K562 (cell line): ENCODE measurements at places on chromosomes 13 and 19. TPM values are rescaled to one million over a fixed set of nuclear protein-coding genes. Genes with fewer than 3 reads are reported as not detected.

- no peak for DNase-seq
Observed at GRCh38 chr13:35472323-35472881, 4.1 kb downstream of the MAB21L1 start.

GRCh38 chr13:29421118-29421517 is 174.4 kb downstream of the SLC7A1 start:
- no peak for DNase-seq

- no peak for DNase-seq
Observed at GRCh38 chr13:72246396-72246795, 379.4 kb upstream of the DACH1 start.

- peak; percentile 69 for DNase-seq
Observed at GRCh38 chr19:6694147-6694815, 24.3 kb upstream of the TNFSF14 start.

GRCh38 chr13:51499841-51500240 is 47.0 kb upstream of the INTS6 start:
- no peak for DNase-seq

GRCh38 chr13:99064624-99065234 is 86.9 kb upstream of the DOCK9 start:
- DNase-seq: no peak

DNA sequence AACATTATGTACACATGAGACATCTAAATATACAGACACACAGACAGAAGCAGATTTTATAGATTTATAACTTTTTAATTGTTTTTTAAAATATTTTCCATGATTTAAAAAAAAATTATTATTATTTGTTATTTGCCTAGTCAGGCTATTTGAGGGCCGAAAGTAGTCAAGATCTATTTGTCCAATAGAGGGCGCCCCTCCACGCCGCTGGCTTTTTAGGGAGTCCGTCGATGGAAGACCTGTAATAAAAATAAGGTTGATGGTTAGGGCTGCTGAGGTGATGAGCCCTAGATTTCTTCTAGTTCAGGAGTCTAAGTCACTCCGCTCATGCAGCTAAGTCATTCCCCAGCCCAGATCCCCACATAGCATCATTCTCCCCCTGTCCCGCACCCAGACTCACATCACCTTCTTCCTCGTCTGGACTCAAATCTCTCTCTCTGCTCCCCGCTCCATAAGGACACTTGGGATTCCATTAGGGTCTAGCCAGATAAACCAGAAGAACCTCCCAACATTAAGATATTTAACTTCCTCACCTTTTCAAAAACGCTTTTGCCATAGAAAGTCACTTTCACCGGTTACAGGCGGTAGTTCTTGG is 33.9 kb upstream of the CEACAM21 start:
- peak; percentile 76 for DNase-seq

DNA sequence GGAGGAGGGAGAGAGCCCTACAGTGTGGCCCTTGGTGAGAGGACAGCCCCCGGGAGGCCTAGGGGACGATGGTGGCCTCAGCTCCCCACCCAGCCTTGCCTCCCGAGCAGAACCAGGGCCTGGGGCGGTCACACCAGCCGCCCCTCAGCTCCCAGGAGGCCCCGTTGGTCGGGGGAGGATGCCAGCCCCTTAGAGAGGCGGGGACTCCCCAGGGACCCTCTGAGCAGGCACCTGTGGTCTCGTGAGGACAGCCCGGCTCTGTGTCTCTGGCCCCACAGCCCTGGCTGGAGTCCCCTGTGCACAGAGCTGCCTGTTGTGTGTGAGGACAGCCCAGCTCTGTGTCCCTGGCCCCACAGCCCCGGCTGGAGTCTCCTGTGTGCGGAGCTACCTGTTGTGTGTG is 158.8 kb downstream of the KDM4B start:
- no peak for DNase-seq

DNA sequence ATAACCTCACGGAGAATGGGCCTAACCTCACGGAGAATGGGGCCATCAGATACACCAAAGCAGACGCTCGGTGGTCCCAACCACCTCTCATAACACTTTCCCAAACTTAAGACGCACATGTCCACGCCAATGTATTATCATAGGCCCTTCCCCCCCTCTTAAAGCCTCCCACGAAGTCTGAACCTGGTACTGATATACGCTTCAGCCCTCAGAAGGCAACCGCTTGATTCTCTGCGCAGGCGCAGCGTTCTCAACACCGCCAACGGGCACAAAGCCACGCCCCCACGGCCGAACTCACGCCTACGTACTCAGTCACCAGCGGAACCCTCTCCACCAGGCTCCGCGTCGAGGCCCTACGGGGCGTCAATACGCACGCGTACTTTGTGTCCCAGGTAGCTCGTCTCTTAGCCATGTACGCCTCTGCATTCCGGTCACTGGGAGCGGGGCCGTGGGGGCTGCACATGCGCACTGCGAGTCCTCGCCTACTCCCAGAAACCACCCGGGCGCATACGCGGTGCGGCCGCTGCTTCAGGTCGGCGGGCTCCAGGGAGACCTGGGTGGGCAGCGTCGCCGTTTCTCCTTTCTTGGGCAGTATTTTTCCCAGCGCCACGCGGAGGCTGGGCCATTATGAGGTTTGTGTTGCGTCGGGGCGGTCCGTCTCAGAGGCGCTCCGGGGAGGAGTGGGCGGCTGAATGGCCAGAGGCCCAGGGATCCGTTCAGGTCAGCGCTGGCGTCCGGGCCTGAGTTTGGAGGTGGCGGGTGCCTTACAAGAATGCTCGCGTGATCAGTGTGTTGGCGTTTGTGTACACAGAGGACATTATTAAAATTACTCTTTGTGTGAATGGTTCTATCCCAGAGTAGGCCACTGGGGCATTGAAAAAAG is 25.3 kb downstream of the ZNF582 start:
- peak; percentile 96 for DNase-seq

- no peak for DNase-seq
Observed at GRCh38 chr13:113062691-113063090, 42.9 kb upstream of the F7 start.

DNA sequence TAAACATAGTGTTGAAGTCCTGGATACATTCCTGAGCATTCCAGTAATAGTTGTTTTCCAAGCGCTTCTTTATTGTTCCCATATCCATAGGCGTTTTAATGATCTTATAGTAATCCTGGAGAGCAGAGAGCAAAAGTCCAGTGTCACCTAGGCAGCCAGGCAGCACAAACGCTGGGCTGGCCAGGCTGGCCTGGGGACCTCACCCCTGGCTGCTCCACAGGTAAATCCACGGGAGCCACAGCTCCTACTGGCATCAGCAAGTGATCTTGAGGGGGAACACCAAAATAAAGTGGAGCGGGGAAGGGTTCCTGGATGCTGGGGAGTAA is 36.6 kb upstream of the EPHX3 start:
- no peak for DNase-seq

DNA sequence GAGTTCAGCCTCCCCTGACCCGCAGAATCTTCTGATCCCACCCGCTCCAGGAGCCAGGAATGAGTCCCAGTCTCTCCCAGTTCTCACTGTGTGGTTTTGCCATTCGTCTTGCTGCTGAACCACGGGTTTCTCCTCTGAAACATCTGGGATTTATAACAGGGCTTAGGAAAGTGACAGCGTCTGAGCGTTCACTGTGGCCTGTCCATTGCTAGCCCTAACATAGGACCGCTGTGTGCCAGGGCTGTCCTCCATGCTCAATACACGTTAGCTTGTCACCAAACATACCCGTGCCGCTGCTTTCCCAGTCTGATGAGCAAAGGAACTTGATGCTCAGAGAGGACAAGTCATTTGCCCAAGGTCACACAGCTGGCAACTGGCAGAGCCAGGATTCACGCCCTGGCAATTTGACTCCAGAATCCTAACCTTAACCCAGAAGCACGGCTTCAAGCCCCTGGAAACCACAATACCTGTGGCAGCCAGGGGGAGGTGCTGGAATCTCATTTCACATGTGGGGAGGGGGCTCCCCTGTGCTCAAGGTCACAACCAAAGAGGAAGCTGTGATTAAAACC is 1.1 kb upstream of the APOE start:
- peak; percentile 32 for DNase-seq

DNA sequence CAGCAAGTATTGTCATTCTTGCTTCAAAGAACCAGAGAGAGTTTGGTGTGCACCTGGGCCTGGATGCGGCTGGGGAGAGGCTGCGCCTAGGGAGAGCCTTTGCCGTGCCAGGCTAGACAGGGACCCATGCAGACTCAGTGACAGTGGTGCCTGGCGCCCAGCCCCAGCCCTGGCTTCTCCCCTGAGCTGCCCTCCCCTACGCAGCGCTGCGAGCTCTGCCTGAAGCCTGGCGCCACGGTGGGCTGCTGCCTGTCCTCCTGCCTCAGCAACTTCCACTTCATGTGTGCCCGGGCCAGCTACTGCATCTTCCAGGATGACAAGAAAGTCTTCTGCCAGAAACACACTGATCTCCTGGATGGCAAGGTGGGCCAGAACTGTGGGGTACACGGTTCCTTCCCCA is 12.0 kb downstream of the KMT2B start:
- DNase-seq: no peak

DNA sequence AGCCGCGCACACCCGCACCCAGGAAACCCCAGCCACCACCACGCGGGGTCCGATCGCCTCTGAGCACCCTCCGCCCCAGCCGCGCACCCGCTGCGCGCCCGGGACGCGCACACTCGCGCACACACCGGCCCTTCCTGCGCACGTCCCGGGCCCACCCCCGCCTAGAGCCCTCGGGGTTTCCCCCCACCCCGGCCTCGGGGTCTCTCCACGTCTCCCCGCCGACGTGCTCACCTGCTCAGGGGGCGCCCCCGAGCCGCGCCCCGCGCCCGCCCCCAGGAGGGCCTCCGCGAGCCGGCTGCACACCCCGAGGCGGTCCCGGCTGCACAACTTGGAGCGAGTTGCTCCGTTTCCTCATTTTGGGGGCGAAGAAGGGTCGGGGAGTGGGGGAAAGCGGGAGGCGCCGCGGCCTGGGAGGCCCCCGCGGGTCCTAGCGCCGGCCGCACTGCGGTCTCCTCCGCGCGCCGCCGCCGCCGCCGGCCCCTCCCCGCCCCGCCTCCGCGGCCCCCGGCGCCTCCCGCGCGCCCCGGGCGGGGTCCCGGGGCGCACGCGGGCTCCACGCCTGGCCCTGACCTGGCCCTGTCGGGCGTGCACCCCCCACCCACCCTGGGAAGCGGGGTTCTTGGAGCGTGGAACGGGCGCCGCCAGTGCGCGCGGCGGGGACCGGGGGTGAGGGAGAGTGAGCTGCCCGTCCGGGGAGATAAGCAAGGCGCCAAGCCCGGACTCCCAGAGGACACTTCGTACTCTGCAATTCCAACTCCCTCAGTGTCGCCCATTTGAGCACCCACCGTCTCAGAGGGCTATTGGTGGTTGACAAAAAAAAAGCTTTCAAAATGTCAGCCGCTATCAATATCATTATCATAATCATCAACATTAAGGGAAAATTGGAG is at the start of gene MATK:
Gene MATK, minus strand, starts transcription at position 444 of the 887 bp plus-strand sequence. CDS start 1,246 bp downstream, outside the sequence.
- peak; percentile 63 for DNase-seq

DNA sequence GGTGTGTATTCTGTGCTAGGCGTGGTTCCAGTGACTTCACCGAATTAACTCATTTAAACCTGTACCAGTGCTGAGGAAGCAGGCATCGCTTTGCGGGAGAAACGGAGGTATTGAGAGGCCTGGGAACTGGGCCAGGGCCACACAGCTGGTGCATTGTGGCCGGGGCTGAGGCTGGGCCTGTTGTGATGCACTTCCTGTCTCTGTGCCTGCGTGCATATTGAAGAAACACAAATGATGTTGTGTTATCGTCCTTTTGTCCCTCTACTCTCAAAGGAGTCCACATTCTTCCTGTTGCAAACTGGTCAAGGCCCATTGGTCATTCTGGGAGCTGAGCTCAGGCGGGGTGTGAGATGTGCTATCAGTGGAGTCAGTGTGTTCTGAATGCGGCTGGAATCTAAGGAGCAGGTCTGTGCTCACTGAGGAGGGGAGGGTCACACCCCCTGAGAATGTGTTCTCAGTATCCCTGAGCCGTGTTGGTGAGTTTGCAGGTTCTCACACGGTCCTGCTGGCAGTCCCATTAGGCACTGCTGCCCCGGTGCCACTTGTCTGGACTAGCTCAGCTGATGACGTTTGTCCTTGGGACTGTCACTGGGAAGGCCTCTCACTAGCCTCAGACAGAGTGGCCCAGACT is 62.1 kb downstream of the ARHGEF7 start:
- DNase-seq: no peak

- peak; percentile 55 for DNase-seq
Observed at GRCh38 chr19:4077800-4078684, 11.3 kb upstream of the ZBTB7A start.

- no peak for DNase-seq
Observed at GRCh38 chr19:4386041-4386782, 14.1 kb downstream of the SH3GL1 start.

GRCh38 chr19:35442091-35442490 is 6.0 kb upstream of the FFAR2 start:
- no peak for DNase-seq

- DNase-seq: no peak
Observed at GRCh38 chr19:1901940-1902404, 3.2 kb upstream of the ADAT3 start.

- DNase-seq: no peak
Observed at GRCh38 chr13:32949820-32950219, 66.4 kb upstream of the KL start.

DNA sequence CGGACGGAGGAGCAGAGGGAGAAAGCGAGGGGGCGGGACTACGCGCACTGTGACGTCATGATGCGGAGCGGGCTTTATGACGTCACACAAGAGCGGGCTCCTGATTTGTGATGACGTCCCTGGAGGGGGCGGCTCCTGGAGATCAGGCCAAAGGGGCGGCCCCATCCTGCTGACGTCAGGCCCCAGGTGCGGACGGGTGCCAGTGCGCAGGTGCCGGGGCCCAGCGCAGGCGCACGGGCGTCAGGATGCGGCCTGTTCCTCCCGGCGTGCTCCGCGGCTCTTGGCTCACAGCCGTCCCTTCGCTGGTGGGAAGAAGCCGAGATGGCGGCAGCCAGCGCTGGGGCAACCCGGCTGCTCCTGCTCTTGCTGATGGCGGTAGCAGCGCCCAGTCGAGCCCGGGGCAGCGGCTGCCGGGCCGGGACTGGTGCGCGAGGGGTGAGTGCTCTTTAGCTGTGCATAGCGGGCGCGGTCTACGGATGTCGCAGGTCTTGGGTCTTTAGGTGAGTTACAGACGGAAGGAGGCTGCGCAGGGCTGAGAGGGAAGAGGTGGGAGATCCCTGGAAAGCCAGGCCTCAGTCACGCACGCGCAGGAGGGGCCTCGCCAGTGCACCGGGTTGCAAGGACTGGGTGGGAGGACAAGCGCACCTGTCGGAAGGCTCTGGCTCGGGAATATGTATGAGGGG is at the start of the genes EMC10 and GARIN5A:
Gene EMC10, plus strand, starts transcription at position 284 of the 683 bp plus-strand sequence. Its CDS starts 38 bp downstream, at position 322.
Gene GARIN5A, minus strand, starts transcription at position 625 of the 683 bp plus-strand sequence. Its CDS starts 460 bp downstream, at position 165.
- DNase-seq: peak; percentile 98

- DNase-seq: no peak
Observed at GRCh38 chr19:31170046-31170445, 179.2 kb downstream of the TSHZ3 start.

Gene CNFN
- polyA plus RNA-seq: 0.52 and 1.8 TPM in 2 replicates

Gene CBARP
- polyA plus RNA-seq: 5.8 and 6.3 TPM in 2 replicates

Gene ERICH6B
- not detected in 2 replicates for polyA plus RNA-seq

Gene ZNF530
- polyA plus RNA-seq: 2.2 and 4.1 TPM in 2 replicates

Gene UBL3
- polyA plus RNA-seq: 0.91 and 1.4 TPM in 2 replicates

Gene IQCN
- polyA plus RNA-seq: not detected in 2 replicates

Gene ASF1B
- 52.7 and 53.3 TPM in 2 replicates for polyA plus RNA-seq

Gene CCDC122
- polyA plus RNA-seq: not detected in 2 replicates

Gene GIPR
- polyA plus RNA-seq: 26.3 and 26.8 TPM in 2 replicates
